ENCODE measurements at places on chromosomes 3 and 15. TPM values are rescaled to one million over a fixed set of nuclear protein-coding genes. Genes with fewer than 3 reads are reported as not detected.
A peak's percentile ranks its signal among the peaks of the same experiment; 100 is the strongest.

ABHD2 gene
- 28.3 TPM for total RNA-seq

CHL1 gene
- total RNA-seq = 9.9 TPM

- H3K27ac ChIP-seq = no peak overlapping the region
- H3K27me3 ChIP-seq = no peaks in the 10 kb centered on the region
- no peak overlapping the region for H3K4me3 ChIP-seq
- peaks cover 10% of the 10 kb centered on the region for H3K4me1 ChIP-seq
These were observed 389.6 kb downstream of the NTRK3 start for GRCh38 chr15:87866961-87867360.

DNA sequence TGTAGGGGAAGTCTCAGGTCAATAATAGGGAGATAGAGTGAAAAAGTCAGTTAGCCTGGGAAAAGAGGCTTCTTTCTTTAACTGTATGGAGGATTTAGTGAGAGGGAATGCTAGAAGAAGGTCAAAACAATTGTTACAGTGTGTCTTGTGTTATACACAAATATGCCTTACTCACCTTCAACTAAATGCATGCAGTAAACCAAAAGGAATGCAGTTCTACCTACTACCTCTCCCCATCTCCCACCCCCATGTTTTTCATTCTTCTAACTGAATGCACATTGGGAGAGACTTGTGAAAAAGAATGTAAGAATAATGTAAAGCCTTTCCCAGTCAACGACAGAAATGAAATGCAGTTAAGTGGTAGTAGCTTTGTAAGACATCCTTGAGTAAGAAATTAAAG lies 33.8 kb downstream of the CCDC66 start:
- H3K36me3 ChIP-seq = peaks cover 24% of the 10 kb centered on the region
- no peak overlapping the region for H3K27ac ChIP-seq
- H3K4me3 ChIP-seq = no peak overlapping the region
- no peaks in the 10 kb centered on the region for H3K27me3 ChIP-seq
- DNase-seq = no peak

DNA sequence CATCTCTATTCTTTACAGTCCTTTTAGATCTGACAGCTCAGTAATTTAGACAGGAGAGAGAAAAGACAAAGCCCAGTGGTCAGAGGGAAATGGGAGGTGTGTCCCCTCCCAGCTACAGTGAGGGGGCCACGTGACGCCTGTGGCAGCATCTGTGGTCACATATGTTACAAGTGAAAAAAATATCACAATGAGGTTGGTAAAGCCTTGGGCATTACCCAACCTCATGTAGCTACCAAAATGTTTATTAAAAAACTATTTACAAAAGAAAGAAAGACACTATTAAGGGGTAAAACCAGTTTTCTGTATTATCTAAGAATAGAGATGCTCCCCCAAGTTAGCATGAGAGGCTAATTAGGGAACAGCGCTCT lies 42.9 kb upstream of the PLCL2 start:
- H3K27me3 ChIP-seq = no peaks in the 10 kb centered on the region
- H3K27ac ChIP-seq = no peak overlapping the region
- no peak for DNase-seq
- no peaks in the 10 kb centered on the region for H3K36me3 ChIP-seq
- H3K4me3 ChIP-seq = peak overlapping the region; percentile 41

GRCh38 chr15:91231703-91232102 lies 131.6 kb downstream of the SV2B start:
- H3K4me1 ChIP-seq = no peaks in the 10 kb centered on the region
- H3K4me3 ChIP-seq = no peak overlapping the region
- no peaks in the 10 kb centered on the region for H3K36me3 ChIP-seq
- no peak overlapping the region for H3K27ac ChIP-seq
- DNase-seq = no peak
